ENCODE measurements at places on chromosomes 5 and 9.

DNA sequence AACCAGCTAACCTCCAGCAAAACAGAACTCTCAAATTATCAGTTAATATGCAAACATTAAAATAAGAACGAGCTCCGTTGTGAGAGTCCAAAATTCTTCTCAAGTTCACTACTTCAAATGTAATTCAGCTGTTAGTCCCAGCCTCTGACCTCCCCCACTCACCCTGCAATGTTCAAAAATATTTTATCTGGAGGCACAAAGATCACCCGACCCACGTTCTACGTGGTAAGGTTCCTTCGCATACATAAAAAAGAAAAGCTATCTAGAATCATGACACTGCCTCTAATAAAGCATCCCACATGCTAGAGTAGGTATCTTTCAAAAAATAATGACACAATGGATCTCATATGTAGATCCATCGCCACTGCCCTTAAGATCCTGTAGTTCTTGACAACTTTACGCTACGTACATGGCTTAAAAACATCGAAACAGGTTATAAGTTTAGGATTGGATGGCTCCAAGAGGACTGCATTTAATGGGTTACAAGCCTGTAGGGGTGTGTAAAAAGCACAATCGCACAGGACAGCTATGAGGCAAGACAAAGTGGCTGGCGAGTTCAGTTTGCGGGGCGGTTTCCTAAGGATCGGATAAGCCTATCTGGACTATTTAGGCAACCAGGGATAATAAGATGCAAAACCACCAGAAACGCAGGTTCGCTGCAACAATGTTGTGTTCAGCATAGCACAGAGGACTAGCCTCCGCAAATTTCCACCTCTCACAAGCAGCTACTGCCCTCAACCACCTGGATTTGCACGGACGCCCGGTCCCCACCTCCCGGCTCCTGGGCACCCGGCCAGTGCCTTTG, 969 bp downstream of the CLK4 start:
- DNase-seq, result no peak

DNA sequence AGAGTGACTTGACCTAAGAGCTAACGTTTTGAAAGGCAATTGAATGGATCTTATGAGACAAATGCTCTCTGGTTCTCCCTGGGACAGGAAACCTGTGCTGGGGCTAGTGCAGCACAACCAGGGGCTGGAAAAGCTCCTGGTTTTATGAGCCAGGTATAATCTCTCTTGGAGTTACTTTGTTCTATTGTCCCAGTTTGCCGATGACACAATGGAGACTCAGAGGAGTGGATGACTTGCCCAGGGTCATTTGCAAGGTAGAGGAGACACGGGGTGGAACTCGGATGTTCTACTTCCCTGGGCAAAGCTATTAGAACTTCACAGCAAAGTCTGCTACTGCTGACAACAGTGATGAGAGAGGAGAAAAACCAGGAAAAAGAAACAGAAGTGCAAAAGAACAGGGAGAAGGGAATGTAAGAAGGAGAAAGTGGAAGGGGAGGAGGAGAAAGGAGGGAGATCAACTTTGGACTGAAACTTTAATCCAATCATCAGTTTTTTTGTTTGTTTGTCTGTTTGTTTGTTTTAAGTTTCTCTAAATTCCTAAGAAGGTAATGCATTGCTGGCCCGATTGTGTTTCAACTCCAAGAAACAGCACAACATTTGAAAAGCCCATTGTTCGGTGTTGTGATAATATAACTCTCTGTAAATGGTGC, 7.4 kb upstream of the GSN start:
- DNase-seq, result no peak

DNA sequence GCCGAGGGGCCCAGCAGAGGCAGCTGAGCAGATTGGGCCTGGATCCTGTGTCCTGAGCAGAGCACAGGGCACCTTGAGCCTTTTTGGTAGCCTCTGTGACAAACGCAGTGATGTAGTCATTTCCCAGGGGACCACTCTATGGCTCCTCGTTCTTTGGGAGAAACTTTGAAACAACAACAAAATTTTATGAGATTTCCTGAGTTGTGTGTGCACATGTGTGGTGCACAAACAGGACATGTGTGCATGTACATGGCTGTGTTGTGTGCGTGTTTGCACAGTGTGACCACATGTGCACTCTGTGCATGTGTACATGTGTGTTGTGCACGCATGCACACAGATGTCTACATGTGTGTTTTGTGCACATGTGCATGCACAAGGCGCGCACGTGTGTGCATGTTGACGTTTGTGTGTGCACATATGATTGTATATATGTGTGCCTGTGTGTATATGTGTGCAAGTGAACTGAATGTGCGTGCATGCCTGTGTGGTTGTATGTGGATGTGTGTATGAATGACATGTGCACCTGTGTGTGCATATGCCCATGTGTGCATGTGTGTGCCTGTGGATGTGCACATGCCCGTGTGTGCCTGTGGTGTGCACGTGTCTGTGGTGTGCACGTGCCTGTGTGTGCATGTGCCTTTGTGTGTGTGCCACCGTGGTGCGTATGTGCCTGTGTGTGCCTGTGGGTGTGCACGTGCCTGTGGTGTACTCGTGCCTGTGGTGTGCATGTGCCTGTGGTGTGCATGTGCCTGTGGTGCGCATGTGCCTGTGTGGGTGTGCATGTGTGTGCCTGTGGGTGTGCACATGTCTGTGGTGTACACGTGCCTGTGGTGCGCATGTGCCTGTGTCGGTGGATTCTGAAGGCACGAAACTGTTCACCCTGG, 221.6 kb downstream of the CACNA1B start:
- DNase-seq, result no peak

- DNase-seq, result no peak
These were observed 25.6 kb downstream of the TGFBI start for GRCh38 chr5:136054142-136055019.

GRCh38 chr9:113316030-113316429, 12.9 kb upstream of the RNF183 start:
- no peak for DNase-seq

DNA sequence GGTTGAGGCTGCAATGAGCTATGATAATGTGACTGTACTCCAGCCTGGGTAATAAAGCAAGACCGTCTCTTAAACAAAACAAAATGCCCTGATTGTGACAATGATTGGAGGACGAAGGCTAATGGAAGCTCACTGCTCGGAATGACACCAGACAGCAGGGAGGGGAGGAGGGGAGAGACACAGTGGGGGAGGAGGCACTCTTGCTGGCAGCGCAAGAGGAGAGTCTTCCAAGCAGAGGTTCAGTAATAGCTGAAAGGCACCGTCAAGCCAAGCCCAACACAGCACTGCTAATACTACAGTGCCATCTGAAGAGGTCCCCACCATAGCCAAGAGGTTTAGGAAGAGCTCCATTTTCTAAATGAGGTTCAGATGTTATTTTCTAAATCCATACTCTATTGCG, 102.3 kb downstream of the GLDC start:
- no peak for DNase-seq

- DNase-seq, result no peak
These were observed 452.8 kb downstream of the IRX1 start for GRCh38 chr5:4048398-4048797.

DNA sequence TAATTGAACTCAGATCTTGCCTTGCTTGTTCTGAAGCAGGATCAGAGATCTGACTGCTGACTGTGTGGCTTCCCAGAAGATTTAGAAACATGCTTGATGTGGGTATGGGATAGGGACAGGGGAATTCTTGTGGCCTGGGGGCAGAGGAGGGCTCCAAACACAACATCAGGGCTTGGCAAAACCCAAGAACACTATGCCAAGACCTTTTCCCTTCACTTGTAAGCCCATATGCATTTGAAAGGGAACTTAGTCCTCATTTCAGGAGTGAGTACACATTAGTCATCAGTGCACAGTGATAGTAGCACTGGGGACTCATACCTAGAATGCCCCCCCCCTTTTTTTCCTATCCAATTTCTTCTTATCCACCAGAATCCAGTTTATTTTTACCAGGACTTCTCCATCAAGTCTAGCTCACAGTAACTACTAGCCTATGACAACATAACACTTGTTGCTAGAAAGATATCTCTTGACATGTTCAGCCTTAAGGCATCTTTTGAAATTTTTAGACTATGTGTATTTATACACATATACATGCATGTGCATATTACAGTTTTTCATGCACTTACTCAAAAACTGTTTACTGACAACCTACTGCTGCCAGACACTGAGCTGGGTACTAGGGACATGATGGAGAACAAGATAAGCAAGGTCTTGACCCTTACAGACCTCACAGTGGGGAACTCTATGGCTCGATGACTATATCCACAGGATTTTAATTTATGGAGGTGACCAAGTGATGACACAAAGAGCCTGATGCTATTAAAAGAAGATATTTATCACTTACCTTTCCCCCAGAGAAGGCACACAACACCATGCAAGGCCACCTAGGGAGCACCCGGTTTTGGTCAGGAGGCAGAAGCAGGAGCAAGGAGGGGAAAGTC, 158.3 kb upstream of the MAP3K1 start:
- DNase-seq, result no peak

DNA sequence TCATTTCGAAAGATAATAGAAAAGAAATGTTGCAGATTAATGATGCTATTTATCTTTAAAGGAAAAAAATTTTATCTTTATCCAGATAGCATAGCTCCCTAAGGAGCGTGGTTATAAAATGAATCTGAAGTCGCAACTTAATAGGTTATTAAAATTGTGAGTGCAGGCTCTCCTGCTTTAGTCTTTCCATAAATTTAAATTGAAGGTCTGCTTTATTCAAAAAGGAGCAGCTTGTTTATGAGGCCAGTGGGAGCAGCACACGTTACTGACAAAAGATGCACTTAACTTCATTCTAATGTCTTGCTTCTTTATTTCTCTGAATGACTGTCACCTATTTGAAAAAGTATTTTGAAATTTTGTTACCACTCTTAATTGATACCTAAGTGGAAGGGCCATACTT, 95.0 kb downstream of the ZCCHC7 start:
- DNase-seq, result no peak

DNA sequence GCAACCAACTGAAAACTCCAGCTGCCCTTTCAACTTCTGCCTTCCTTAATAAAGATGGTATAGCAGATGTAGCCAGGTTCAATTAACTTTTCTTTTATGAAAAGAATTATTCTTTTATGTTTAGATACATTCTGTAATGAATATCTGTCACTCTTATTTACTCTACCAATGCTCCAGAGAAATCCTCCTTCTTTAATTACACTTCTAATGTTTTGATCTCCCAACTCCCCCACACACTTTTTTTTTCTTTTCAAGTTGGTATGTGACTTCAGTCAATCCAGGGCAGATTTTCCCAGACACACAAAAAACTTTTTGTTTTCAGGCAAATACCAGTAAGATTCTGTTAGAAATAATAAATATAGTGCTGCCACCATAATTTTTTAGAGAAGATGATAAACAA, 1000.0 kb upstream of the DMAC1 start:
- DNase-seq, result no peak

GRCh38 chr5:106020894-106021293, 1649.8 kb downstream of the EFNA5 start:
- no peak for DNase-seq

DNA sequence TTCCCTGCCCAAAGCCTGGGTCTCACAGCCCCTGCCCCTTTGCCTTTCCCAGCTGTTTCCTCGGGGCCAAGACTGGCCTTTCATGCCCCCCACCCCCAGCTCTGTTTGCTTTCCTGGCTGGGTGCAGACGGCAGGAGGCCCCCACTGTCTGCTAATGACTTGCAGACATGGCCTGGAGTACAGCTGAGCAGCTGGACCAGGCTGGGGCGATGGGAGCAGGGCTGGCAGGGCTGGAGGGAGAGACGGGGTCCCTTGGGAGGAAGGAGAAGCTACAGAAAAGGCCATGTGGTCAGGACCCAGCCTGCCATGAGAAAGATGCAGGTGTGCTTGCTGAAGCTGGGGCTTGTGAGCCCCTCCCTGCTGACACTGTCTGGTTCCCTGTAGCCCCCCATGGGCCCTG, 28.3 kb upstream of the GFPT2 start:
- no peak for DNase-seq

GRCh38 chr5:80192507-80193241, 63.2 kb downstream of the SERINC5 start:
- DNase-seq, result no peak

DNA sequence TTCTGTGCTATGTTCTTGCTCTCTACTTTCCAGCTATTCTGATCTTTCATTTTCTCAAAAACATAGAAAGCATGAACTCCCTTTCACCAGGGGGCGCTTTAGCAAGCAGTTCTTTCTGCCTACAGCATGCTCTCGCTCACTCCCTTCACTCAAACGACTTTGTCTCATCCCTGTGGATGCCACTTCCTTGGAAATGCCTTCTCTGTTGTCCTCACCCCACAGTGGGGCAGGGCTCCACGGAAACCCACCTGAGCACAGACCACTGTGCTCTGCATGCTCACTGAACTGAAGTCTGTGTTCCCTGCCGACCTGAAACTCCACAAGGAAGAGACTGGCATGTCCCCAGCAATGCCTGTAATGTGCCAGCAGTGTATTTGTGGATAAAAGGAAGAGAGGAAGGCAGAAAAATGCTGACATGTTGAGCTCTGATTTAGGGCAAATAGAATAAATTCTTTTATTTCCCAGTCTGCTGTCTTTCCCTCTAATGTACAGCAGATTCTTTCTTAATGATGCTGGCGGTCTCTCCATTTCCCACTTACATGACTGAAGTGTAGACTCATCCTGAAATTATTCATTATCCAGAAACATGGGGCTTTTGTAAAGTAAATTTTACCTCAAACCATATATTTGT, 4.9 kb upstream of the ROR2 start:
- DNase-seq, result no peak

DNA sequence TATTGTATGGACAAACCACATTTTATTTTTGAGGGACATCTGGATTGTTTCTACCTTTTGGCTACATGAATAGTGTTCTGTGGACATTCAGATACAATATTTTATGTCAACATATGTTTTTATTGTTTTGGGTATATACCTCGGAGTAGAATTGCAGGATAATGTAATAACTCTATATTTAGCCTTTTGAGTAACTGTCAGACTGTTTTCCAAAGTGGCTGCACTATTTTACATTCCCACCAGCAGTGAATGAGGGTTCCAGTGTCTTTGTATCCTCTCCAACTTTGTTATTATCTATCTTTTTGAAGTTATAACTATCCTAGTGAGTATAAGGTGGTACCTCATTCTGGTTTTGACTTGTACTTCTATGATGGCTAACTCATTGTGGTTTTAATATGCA, 11.0 kb downstream of the NDUFS4 start:
- no peak for DNase-seq

GRCh38 chr9:124208571-124208970, 49.2 kb upstream of the NEK6 start:
- no peak for DNase-seq

GRCh38 chr5:81235287-81236072, 2.4 kb downstream of the CKMT2 start:
- no peak for DNase-seq

DNA sequence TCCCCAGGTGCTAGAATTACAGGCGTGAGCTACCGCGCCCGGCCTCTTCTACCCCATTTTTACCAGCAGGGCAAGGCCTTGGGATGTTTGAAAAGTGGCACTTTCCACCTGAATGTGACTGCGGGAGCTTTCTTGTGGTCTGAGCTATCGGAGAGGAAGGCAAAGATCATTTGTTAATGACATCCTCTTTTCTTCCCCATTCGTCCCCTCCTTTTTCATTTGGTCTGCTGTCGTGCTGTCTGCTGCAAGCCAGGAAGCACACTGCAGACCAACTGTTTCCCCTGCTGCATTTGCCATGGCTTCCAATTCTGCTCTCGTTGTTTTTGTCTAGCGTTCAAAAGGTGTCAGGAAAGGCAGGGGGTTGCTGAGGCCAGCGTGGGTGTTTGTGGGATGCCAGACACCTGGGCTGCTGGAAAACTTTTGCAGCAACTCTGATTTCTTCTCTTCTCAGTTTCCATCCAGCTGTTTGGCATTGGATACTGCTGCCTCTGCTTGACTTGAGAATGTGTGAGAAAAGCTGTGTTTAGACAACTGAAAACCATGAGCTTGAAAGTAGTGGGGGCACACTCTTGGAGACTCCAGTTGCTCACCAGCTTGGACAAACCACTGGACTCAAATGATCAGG, 196.4 kb upstream of the MSX2 start:
- DNase-seq, result no peak

Data from activated T-helper 1 cell treated with Interleukin-2 at 50 U/mL for 16 hours (primary cell).